ENCODE measurements at places on chromosomes 13 and 19.

GRCh38 chr19:318509-318774 is 26.2 kb downstream of the MIER2 start:
- no peak for DNase-seq

DNA sequence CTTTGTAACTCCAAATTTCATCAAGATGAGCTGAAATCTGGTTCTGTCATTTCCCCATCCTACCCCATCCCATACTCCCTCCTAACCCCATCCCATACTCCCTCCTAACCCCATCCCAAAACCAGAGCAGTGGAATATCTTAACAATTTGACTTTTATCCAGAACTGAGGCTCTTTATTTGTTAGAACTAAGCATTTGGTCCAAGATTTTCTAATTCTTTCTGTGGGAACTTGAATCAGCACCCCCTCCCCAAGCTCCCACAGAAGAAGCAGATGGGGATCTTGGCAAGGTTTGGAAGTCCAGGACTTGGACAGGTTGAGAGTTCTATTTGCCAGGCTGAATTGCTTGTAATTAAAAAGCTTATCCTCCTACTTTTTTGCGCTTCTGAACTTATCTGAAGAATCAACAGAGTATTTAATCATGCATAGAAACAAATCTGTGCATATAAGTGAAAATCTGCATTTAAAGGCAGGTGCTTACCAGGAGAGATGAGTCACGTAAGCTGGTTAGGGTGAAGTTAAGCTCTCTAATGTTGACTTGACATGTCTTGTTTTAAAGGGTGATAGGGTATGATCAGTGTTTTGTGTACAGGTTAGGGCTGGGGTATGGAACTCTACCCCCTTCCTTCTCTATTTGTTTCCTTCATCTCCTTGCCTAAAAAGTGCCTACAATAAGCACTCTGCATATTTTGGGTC is 111.1 kb downstream of the COG6 start:
- no peak for DNase-seq

DNA sequence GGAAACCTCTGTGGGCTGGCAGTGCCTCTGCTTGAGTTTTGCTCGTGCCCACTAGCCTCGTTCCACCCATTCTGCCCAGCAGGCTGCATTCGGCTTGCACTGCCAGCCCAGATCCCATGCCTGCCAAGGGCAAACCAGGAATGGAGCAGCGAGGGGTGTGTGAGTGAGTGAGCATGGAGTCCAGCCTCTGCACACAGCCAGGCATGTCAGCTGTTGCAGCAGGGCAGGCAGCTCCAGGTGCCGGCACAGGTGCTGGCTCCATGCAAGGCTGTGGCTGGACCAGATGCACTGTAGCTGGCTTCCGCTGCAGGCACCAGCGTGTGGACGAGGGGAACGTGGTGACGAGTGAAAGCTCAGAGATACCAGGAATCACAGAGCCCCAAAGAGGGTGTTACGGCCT is 64.5 kb downstream of the SPATA13 start:
- DNase-seq: no peak

GRCh38 chr13:77038907-77039480 is 12.0 kb upstream of the FBXL3 start:
- DNase-seq: no peak

DNA sequence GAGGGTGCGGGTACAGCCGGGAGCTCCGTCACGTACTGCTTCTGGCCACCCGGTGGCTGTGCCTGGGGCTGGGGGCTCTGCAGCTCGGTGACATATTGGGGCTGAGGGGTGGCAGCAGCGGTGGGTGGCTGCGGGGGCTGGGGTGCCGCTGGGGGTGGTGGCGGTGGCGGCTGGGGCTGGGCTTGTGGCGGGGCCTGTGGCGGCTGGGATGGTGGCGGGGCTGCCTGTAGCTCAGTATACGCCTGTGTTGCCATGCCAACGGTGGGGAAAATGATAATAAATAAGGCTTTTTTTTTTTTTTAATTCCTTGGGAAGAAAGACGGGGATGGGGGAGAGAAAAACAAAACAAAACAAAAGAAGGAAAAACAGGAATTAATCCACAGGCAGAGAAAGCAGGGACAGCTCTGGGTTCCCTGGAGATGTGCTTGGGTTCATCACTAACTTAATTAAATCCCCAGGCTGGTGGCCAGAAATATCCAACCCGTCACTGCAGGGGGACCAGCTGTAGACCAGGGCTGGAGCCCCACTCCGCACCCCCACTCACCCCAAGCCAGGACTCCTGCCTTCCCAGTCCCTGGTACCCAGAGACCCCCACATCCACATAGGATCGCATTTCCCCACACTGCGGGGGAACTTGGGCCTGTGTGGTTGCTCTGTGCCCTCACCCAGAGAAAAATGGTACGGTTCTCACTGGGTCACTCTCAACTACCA is 12.4 kb downstream of the RFX1 start:
- DNase-seq: no peak

DNA sequence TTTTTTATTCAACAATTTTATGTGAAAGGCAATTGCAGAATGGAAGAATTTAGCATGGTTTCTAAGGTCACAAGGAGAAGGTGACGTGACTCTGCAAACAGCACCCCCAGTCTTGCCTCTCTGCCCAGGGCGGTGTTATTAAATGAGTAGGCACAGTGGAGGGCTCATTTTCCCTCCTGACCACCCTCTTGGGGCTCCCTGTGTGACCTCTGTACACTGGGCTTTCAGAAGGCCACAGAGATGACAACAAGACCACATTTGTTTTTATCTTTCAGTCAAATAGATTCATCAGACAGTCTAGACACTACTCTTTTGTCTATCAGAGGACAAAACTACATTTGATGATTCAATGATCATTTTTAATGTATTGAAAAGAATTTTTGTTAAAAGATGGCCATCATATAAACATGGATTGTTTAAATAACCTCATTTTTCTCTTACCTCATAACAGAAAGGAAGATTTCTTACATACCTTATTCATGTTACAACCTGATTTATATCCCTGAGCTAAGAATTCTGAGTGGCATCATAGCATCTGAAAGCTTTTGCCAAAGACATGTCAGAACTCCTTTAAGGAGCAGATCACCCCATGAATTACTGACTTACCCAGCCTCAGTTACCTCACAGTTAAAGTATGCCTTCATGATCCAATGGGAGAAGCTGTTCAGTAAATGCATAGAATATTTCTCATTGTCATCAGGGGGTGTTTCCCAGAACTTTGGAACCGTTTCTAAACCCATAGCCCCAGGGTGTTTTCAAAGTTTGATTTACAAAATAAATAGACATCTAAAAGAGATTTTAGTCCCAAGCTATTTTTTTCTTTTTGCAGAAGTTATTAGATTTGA is 184.0 kb upstream of the RFC3 start:
- DNase-seq: no peak

DNA sequence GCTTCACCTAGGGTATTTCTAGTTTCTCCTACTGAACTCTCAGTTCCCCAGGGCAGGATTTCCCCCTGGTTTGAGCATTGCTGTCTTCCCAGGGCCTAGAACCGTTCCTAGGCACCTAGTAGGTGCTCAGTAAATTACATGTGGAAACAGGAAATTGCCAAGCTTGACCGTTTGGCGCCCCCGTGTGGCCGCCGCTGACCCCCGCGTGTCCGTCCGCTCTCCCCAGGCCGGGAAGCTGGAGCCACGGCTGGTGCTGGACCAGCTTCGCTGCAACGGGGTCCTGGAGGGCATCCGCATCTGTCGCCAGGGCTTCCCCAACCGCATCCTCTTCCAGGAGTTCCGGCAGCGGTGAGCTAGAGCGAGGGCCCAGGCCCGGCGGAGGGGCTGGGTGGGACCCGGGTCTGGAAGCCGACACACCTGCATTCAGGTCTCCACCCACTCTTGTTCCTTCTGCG is 55.5 kb downstream of the MYH14 start:
- DNase-seq: no peak

DNA sequence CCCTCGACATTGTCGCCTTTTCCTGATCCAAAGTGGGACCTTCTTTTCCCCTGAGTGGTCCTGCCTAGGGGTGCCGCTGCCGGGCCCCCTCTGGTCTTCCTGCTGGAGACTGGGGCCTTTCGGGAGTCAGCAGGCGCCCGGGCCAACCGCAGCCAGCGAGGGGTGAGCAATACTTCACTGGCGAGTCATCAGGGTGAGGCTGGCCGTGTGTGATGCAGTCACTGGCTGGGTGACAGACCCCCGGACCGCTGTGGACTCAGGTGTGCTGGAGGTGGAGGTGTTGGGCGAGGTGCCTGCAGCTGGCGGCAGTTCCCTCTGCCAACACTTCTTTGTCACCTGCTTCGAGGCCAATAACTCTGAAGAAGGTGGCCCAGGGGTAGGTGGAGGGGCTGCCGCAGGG is 1.5 kb upstream of the CGB5 start:
- no peak for DNase-seq

GRCh38 chr13:73433890-73434289 is 375.1 kb downstream of the KLF5 start:
- no peak for DNase-seq

- DNase-seq: no peak
Measured at GRCh38 chr19:963486-963951, 20.6 kb upstream of the WDR18 start.

DNA sequence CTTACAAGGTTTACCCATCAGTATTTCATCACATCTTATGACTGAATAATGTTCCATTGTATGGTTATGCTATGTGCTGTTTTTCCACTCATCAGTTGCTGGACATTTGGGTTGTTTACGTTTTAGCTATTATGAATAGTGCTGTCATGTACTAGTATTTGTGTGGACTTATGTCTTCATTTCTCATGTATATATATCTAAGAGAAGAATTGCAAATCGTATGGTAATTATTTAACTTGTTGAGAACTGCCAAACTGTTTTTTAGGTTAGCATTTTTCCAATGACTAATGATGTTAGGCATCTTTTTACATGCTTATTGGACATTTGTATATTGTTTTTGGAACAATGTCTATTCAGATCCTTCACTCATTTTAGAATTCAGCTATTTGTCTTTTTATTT is 368.3 kb downstream of the LMO7 start:
- no peak for DNase-seq

DNA sequence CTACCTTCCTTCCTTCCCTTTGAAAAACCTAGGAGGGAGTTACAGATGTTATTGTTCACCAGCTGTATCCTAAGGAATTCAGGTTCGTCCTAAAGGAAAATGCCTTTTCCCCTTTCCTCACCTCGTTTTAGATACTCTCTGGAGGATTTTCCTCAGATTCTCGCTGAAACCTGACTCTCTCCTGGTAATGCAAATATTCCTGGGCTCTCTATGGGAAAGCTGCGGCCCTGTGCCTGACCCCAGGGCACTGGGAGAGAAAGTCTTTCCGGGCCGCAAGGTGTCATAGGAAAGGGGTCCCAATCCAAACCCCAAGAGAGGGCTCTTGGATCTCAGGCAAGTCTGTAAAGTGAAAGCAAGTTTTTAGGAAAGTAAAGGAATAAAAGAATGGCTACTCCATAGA is 13.1 kb upstream of the OR1M1 start:
- no peak for DNase-seq

- no peak for DNase-seq
Measured at GRCh38 chr19:11420429-11421370, 1.6 kb upstream of the RGL3 start.

- no peak for DNase-seq
Measured at GRCh38 chr19:8057545-8058270, 5.1 kb downstream of the CCL25 start.

GRCh38 chr19:34540811-34541557 is 59.4 kb downstream of the WTIP start:
- no peak for DNase-seq

GRCh38 chr13:107770541-107770940 is 444.8 kb downstream of the LIG4 start:
- no peak for DNase-seq

DNA sequence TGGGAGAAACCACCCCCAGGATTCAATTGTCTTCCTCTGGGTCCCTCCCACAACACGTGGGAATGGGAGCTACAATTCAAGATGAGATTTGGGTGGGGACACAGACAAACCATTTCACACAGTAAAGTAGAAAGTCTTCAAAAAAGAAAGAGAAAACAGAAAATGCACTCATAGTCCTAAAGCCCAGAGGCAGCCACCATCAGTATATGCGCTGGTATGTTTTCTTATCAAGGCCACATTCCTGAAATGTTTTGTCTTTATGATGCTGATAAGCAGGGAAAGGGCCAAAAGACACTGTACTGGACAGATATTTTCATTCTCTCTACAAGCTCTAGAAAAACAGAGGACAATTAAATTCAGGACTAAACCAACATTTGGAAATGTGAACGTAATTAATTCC is 375.8 kb upstream of the TSHZ3 start:
- no peak for DNase-seq

GRCh38 chr13:94228763-94229162 is 250.7 kb downstream of the DCT start:
- DNase-seq: no peak

DNA sequence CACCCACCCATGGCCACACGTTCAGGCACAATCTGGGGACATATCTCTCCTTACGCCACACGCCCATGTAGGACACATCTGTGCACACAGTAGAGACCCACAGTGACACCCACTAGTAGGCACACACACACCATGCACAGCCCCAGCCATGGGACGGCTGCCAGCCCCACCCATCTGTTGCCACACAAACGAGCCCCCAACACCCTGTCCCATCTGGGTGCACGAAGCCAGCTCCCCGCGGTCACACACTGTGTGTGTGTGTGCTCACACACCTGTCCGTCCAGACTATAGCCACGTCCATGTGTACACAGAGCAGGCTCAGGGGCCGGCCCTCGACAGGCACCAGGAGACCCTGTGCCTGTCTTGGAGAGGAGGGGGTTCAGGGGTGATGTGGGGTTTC is 10.6 kb downstream of the ERFL start:
- no peak for DNase-seq

DNA sequence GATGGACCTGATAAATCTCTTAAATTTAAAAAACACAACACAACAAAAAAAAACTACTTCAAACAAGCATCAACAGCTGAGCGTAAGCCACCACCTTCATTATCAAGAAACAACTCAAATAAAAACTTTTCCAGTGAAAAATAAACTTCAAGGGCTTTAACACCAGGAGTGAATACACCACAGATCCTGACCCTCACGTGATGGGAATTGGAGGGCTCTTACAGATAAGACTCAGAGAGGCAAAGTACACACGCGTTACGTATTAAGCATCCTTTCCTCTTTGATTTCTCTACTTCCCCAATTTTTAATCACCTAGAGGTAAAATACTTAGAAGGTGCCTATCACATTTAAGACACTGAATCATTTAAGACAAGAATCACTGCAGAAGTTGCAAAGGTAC is 573 bp upstream of the STARD13 start:
- DNase-seq: no peak

Measured in Panc1 (cell line).